ENCODE measurements at places on chromosomes 1 and 21.

DNA sequence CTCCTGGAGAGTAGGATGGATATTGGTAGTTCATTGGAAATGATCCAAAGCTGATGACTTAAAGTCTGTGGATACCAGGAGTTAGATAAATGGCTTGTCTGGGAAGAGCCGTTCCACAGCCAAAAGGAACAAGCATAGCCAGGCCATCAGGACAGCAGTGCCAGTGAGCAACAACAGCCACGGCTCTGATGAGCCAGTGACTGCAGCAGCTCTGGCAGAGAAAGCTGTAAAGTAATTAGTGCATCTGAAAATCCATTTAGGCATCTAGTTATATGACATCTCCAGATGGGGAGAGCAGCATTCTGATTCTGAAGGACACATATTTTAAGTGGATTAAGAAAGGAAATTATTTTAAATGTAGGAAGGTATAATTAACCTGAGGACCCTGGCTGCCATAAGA lies 256.2 kb upstream of the PLXNA2 start:
- DNase-seq: no peak

GRCh38 chr21:40809673-40810197 lies 37.2 kb downstream of the DSCAM start:
- no peak for DNase-seq

- no peak for DNase-seq
Observed at GRCh38 chr1:15738416-15739113, 2.5 kb downstream of the SLC25A34 start.

GRCh38 chr21:14581902-14582457 lies 35.9 kb upstream of the SAMSN1 start:
- no peak for DNase-seq
